ENCODE measurements at places on chromosomes 11 and 22.

DNA sequence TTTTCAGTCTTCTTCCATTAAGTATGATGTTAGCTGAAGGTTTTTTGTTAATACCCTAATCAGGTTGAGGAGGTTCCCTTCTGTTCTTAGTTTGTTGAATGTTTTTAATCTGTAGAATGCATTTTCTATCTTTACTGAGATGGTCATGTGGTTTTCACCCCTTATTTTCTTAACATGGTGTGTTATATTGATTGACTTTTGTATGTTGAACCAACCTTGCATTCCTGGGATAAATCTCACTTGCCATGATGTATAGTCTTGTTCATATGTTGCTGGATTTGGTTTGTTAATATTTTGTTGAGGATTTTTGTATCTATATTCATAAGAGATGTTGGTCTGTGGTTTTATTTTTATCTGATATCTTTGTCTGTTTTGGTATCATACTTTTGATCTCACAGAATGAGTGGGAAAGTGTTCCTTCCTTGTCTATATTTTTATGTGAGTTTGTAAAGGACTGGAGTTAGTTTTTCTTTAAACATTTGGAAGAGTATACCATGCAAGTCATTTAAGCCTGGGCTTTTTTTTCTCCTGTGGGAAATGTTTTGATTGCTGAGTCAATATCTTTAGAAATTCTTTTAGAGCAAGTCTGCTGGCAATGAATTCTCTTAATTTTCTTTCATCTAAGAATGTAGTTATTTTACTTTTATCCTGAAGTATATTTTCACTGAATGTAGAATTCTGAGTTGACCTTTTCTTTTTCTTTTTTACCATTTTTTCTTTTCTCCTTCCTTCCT, 5.5 kb upstream of the P4HA3 start:
- DNase-seq = no peak

- no peak for DNase-seq
Measured at GRCh38 chr11:112784323-112785073, 176.7 kb upstream of the NCAM1 start.

GRCh38 chr22:39534591-39535356, 2.2 kb upstream of the RPS19BP1 start:
- DNase-seq = peak; percentile 69

- no peak for DNase-seq
Measured at GRCh38 chr22:44330744-44331660, 18.3 kb upstream of the SHISAL1 start.

- peak; percentile 72 for DNase-seq
Measured at GRCh38 chr11:86999859-87000753, 37.6 kb upstream of the TMEM135 start.

GRCh38 chr11:69141742-69142141, 14.0 kb upstream of the SMIM38 start:
- DNase-seq = no peak

DNA sequence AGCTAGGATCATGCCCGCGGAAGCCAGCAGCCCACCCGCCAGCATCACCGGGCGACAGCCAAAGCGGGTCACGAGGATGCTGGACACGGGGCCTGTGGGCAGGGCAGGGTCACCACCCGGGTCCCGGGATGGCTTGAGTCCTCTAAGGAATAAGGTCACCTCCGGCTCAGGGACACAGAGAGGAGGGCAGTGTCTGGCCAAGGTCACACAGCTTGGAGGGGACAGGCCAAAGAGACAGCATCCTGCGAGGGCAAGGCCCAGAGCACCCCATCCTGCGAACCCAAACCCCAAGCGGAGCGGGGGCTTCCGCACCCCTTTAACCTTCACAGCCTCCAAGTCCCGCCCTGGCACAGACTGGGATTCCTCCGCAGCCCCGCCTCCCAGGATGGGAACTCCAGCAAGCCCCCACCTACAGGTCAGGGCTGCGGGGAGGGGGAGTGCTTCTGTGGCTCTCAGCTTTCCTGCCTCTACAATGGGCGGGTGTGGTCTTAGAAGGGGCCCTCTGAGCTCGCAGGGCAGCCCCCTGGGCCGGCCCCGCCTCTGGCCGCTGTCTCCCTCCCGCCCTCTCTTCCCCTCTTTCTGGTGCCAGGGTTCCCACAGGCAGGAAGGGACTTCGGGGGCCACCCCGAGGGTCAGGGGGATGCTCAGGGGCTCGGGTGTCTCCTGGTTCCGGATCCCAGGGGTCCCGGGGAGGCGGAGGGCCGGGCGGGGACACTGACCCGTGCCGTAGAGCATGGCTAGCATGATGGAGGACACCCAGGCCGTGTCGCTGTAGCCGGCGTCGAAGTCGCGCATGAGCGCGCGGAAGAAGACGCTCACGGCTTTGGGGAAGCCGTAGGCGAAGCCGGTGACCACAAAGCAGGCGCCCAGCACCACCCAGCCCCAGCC, 1.8 kb downstream of the SLC16A8 start:
- no peak for DNase-seq
